Psoas muscle (tissue), 8 donors: ENCODE measurements at places on chromosomes 1 and 21.
A peak's percentile ranks its signal among the peaks of the same experiment; 100 is the strongest.

GRCh38 chr1:111139324-111139955 lies 453 bp downstream of the DRAM2 start:
- DNase-seq = no peak

- no peak for DNase-seq
Observed at GRCh38 chr1:173100476-173101107, 49.9 kb upstream of the TNFSF18 start.

DNA sequence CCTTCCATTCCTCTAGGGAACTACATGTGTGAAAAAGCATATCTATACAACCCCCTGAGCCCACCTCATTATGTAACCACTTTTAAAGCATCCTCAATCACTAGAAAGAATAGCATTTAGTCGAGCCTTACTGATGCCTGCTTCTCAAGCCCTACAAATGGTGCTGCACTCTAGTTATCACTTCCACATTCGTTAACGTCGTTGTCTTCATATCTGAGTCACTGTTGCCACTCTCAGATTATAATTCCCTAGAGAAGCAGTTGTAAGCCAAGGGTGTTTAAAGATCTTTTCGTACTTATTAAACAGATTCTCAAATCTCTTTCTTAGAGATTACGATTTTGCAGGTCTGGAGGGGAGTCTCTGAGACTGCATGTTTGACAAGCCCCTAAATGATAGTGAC lies 16.5 kb downstream of the ATP1B1 start:
- DNase-seq = no peak

- no peak for DNase-seq
Observed at GRCh38 chr21:33101300-33101911, 31.5 kb downstream of the OLIG1 start.

- DNase-seq = no peak
Observed at GRCh38 chr1:42937141-42937696, 21.4 kb downstream of the SLC2A1 start.

DNA sequence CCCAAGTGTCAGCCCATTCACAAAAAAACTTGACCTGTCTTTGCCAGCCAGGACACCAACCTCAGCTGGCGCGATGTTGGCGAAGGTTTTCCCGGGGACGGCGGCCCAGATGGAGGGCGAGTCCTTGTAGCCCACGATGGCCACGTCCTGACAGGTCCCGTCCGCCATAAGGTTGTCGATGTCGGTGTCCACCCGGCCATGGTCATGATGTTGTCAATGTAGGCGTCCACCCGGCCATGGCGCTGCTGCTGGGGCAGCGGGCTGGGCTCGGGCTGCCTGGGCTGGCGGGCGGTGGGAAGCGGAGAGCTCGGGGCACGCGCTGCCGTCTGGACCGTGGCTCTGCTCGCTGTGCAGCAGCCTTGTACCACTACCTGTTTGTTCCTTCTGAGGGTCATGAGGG lies 18.3 kb upstream of the MYOC start:
- no peak for DNase-seq

- no peak for DNase-seq
Observed at GRCh38 chr1:201504799-201505502, 2.0 kb downstream of the CSRP1 start.

DNA sequence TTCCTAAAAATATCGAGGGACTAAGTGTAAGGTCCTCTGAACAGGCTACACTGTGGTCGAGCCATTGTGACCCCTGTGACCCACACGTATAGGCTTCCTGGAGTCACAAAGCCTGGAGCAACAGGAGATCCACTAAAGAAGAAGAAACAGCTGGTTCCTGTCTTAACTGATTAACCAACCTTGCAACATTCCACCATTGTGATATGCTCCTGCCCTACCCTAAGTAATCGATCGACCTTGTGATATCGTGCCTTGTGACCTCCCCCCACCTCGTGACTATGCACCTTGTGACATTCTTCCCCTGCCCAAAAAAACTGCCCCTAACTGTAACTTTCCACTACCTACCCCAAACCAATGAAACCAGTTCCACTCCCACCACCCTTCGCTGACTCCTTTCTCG lies 304.6 kb upstream of the FAM78B start:
- no peak for DNase-seq

GRCh38 chr21:23837564-23837963 lies 1769.7 kb downstream of the MRPL39 start:
- no peak for DNase-seq

GRCh38 chr21:23507501-23507900 lies 2099.8 kb downstream of the MRPL39 start:
- no peak for DNase-seq

DNA sequence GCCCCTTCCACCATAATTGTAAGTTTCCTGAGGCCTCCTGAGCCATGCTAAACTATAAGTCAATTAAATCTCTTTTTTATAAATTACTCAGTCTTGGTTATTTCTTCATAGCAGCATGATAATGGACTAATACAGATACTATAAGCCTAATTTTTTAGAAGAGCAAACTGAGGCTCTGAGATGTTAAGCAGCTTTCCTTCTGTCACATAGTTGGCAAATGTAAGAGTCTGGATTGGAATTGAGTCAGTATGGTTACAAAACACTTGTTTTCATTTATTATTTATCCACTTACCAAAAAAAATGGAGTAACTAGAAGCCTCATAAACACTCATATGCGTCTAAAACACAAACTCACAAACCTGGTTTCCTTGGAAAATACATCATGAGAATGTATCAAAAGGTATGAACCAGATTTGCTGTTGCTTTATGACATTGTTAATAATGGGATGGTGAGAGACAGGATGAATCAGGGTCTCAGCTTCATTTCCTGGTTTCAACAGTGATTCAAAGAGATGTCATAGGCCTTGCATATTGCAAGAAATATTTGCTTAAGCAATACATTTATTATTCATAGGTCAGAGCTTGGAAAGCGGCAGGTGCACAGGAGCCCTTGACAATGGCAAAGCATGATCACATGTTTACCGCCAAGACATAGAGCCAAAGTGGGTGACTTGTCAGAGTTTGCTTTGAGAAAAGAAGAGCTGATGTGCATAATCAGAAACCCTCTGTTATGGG lies 221.5 kb downstream of the GRIK1 start:
- DNase-seq = no peak

DNA sequence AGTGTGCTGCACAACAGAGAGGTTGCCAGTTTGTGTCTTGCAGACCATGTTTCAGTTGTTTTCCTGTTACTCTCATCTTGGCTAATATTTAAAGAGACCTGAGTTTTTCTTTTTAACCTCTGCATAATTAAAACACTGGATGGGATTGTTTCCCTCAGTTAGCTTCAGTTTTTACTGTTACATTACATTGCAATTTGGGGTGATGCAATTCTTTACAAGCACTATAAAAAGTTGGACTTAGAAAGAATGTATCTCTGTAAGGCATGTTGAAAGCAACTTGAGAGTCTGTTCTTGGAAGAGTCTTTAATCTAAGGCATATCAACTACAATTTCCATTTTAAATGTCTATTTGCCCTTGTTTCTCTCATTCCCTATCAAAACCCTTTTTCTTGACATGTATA lies 99.1 kb downstream of the DNM3 start:
- no peak for DNase-seq

DNA sequence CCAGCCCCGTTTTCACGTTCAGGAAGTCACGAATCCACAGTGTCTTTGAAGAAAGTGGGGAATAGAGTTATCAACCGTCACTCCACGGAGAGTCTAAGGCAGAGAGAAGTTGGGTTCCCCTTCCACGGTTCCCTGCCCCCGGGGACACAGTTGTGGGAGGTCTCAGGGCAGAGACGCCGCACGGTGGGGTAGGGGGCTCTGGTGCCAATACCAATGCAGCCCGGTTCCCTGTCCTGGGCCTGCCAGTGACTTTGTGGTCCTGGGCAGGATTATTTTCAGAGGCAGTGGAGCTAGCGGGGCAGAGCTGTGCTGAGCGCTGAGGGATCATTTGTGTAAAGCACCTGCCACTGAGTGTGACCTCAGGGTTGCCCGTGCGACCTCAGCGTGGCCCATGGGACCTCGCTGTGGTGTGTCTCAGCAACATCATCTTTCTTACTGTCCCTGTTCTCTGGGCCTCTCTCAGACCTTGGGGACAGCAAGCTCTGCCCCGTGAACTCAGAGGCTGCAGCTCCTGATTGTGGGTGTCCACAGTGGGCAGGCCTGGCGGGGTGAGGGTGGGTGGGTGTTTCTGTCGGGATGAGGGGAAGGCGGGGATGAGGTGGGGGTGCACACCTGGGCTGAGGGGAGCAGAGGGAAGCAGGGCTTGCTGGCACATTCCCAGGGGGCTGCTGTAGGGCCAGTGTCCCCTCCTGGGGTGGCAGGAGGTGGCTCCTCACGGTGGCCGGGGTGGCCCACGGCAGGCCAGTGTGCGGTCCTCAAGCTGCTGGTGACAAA lies 65.2 kb downstream of the AGPAT3 start:
- no peak for DNase-seq

DNA sequence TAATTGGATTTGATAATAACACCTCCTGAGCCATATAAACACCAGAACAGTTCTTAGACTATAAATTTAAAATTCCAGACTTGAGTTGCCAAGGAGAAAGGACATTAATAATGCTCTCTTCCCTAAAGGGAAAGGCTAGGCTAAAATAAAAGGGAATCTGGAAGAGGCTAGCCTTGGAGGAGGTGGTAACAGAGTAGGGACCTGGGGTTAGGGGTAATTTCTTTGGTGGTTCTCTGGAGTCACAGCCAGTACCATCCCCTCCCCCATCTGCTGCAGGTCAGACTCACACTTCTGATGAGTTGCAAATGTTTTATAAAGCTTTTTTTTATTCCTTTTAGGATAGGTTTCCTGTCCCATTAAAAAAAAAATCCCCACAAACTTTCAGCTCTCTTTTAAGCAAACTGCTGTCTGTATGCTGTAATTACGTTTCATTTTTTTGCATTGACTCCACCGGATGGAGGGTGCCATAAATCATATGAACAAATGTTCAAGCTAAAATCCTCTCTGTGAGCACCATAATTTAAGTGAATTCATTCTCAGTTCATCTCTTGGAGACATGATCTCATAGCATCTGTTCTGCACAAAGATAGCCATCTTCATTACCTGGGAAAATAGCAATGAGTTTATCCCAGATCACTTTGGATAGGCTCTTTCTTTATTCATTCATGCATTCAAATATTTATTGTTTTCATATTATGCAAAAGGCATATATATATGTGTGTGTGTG lies 379.6 kb downstream of the TTLL7 start:
- no peak for DNase-seq

DNA sequence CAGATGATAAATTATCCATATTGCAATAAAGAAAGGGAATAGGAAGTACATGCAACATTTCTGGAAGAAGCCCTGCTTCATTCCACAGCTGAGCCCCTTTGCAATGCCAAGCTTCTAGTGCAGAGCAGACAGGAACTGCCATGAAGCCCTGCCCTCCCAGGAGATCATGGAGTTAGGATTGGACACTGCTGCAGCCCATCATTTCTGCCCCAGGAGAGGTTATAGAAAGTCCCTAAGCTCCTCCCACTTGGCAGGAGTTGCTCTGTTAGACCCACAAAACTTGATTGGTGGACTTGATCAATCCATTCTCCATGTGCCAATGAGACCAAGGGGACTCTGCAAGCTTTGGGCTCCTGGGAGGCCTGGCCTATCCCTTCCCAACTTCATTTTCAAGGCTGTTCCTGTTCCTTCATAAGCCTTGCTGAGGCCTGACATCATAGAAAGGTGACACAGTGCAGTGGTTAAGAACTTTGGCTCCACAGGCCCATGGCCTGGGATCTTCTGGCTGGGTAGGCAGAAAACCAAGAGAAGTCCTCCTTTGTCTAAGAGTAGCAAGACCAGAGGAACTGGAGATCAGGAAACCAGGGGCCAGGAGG lies 1.3 kb upstream of the LAPTM5 start:
- no peak for DNase-seq

GRCh38 chr1:205926213-205926612 lies 17.0 kb downstream of the SLC26A9 start:
- DNase-seq = no peak

DNA sequence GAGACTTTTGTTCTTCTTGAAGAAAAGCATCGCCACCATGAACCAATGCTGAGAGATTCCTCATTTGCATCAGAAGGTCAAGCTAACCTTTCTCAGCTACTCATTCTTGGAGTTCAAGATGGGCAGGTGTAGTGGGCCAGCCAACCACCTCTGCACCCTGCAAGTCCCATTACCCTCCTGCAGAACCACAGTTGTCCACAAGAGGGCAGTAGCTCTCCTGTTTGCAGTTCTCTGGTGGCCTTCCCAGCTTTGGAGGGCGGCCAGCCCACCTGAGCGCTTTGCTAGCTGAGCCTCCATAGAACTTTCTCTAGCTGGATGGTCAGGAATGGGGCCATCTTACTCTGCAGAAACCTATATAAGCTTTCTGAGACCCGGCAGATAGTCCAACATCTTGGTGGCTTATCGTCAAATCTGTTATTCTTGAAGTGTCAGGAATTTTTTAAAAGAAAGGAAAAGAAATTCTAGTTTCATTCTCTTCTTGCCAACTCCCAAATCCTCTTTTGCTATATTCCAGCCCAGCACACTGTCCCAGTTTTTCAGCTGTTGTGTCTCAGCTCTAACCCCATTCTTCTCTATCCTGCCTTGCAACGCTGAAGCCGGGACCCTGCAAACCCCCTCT lies 11.0 kb upstream of the LMX1A start:
- peak; percentile 86 for DNase-seq

GRCh38 chr1:65527707-65528503 lies 107.4 kb downstream of the LEPR start:
- no peak for DNase-seq

- DNase-seq = no peak
Observed at GRCh38 chr1:97680470-97680869, 240.4 kb downstream of the DPYD start.

- no peak for DNase-seq
Observed at GRCh38 chr1:165424454-165425216, 20.3 kb downstream of the RXRG start.

DNA sequence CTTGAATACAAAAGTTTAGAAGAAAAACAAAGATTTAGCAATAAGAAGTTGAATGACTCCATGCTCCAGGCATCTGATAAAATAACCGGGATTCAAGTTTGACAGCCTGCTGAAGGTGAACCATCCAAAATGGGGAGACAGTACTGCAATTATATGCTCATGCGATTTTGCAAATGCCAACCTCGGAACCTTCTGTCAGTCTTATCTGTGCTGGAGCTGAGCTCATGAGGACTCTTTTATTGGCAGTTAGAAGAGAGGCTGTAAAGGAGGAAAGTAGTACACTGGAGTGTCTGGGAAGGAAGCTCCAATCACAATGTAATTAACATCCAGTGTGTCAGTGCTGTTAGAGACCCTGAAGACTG lies 170.0 kb downstream of the GALNT2 start:
- DNase-seq = no peak

- peak; percentile 53 for DNase-seq
Observed at GRCh38 chr1:42936309-42937078, 22.2 kb downstream of the SLC2A1 start.

DNA sequence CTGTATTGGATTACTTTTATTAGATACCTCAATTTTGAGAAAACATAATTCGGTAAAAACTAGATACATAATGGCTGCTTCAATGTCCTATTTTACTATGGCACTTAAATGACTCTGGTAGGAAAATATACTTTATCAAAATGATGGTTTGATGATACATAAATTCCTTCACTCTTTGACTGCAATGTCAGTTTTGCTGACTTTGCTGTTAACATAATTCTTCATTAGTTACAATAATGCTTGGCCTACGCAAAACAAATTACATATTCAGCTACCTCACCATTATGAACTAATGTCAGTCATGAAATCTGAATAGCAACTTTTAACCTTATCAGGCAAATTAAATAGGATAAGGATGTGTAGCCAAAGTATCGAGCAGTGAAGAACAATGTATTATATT lies 1364.7 kb downstream of the KCNT2 start:
- no peak for DNase-seq
